ENCODE measurements at places on chromosomes 2 and 18.

DNA sequence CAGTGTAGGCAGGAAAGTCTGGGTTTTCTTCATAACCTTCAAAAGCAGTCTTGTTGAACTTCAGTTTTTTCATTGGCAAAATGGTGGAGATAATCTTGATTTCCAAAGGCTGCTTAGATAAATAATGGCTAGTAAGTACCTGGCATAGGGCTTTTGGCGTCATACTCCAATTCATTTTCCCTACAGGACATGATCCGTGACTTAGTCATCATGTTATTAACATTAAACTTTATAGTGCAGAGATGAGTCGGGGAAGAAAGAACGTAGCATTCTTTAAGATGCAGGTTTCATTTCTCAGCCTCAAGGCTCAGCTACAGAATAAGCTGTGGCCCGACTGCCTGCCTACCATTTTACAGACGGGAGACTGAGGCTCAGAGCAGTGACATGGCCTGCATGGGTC, 64.0 kb downstream of the RALBP1 start:
- DNase-seq: no peak

DNA sequence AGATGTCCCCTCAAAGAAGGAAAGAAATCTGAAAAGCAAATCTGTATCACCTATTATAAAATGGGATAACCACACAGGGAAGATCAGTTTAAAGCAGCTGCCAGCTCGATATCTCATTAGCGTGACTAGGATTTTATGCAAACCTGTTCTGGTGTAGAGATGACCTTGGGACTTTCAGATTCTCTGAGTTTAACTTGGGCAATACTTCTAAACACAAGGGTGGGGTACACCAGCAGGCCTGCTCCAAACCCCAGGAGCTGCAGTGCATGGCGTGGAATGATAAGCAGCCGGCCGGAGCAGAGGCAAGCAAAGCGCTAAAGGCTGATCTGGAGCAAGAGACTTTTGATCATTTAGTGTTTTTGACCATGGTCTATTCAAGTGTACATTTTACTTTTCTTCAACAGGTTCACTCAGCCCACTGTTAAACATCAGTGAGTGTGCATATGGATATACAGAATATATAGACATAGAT, 4.7 kb downstream of the SERTAD2 start:
- DNase-seq: no peak

- no peak for DNase-seq
Observed at GRCh38 chr18:58046794-58047555, 2.9 kb downstream of the NEDD4L start.

- DNase-seq: no peak
Observed at GRCh38 chr2:218369330-218369729, 12.7 kb downstream of the CATIP start.

GRCh38 chr18:8777846-8778245, 72.5 kb downstream of the MTCL1 start:
- DNase-seq: no peak

DNA sequence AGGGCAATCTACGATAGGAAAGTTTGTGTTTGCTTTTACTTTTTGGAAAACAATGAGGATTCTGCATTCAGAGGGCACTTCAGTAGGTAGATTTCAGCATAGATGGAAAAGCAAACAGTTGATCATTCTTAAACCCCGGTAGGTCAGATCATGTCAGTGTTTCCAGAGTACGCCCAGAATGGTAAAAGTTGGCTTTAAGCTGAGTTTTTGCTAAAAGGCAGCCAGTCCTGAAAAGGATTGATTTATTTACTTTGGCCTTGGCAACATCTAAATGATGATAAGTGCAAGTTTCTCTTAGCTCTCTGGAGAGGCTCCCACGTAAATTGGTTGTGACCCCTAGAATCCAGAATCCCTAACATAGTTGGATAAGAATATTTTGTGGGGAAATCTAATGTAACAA, 168.0 kb downstream of the DIS3L2 start:
- no peak for DNase-seq

DNA sequence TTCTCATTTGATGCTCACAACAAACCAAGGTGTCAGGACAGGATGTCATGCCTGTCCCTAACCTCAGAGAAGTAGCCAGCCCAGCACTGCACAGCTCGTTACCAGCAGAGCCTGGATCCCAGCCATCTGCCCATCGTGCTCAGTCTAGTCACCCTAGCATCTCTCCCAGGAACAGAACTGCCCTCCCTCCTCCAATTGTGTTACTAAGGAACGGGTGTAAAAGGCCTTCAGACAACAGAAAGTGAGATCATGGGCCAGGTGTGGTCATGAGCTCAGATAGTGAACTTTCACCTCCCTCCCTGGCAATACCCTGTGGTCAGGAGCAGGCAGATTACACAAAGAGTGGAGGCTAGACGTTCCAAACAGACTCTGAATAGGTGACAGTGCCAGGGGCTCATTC, 111.8 kb upstream of the PPP1CB start:
- DNase-seq: no peak

DNA sequence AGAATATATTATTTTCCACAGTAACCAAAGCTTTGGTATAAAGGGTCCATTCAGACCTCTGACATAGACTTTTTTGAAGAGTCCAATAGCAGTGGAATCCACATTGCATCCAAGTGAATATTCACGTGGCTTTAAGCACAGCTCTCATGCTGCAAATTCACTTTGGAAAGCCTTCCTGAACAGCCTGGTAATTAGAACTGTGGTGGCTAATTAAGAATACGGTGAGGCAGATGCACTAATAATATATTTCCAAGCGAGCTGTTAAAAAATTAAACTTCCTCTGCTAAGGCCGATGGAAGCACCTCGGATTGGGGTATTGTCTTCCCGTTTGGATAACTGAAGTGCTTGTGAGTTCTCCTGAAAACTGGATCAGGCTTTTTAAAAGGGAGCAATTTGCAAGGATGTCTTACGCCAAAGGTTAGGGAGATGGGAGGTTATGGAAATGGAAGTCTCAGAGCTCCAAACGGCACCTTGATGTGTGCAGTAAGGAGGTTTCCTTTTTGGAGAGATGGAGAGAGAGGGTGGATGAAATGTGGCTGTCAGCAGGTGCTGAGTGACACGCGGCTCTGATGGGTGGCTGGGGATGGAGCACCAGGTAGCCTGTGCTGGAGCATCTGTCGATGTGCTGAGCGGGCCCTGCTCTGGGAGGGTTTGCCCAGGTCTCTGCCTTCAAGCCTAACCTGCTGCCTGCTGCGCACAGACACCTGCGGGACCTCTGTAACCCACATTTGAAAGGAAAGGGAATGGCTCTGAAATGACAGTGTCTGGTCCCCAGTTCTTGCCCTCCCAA, 37.5 kb downstream of the CABLES1 start:
- no peak for DNase-seq

DNA sequence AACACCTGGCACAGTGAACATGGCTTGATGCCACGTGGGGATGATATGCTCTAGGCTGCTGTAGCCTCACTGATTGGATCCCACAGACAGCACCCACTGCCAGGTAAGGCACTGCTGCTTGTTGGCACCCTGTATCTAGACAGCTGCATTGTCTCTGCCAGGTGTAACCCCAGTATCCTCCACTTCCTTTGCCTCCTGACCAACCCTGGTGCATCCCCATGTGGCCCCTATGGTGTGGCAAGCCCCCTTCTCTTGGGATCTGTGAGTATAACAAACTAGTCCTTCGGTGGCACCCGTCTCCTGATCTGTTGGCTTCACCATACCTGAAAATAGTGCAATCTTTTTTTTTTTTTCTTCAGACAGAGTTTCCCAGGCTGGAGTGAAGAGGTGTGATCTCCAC, 11.1 kb downstream of the TEX51 start:
- DNase-seq: no peak

GRCh38 chr18:8386669-8387380, 222.4 kb upstream of the RAB12 start:
- DNase-seq: no peak

GRCh38 chr2:12539776-12540562, 176.8 kb upstream of the TRIB2 start:
- no peak for DNase-seq

DNA sequence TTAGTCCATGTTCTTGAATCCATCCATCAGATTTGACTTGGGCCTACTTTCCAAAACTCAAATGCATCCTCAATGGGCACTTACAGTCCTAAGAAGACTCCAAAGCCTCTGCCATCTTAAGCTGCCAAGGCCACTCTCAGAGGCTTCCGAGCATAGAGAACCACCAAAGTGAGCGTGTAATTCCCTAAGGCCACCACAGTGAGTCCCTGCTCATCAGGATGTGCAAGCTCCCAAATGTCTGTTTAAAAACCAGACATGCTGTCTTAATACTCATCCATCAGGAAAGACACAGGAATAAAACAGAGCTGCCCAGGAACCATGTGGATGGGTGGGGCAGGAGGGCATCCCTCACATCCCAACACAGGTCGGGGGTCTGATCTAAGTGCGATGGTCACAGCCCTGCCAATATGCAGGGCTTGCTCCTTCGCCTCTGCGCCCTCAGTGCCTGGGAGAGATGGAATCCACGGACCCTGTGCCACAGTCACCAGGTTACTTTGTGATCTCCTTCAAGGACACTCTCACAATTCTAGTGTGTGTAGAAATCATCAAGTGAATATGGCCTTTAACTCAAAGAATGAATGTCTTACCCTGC, 80.4 kb downstream of the POLR1A start:
- DNase-seq: no peak

DNA sequence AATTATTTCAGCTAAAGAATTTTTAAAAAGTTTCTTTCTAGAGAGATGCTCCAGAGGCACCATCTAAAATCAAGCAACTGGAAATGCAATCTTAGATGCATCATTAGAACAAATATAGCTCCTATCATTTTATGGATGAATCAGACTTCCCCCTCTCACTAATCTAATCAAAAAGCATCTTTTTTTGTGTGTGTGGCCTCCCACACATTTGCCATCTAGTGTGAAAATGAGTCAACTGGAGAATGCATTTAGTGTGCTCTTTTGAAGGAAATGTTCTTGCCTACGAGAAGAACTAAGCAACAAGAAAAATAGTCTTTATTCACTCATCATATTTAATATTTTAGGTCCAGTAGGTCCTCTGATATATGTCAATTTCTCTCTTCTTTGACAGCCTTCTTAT, 39.5 kb upstream of the FIGN start:
- DNase-seq: no peak

- no peak for DNase-seq
Observed at GRCh38 chr18:21441670-21442069, 158.8 kb downstream of the ESCO1 start.

DNA sequence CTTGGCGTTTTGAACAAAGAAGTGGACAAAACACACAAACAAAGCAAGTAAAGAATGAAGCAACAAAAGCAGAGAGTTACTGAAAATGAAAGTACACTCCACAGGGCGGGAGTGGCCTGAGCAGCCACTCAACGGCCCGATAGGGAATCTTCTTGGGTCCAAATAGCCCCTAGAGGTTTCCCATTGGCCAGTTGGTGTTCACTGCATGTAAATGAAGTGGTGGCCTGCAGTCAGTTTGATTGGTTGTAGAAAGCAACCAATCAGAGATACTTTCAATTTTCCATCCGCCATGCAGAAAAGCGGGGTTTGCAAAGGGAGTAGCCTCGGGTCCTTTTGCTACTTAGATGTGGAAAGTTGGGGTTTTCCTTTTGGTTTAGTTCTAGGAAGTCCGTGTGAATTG, 31.6 kb downstream of the CYBRD1 start:
- DNase-seq: no peak

DNA sequence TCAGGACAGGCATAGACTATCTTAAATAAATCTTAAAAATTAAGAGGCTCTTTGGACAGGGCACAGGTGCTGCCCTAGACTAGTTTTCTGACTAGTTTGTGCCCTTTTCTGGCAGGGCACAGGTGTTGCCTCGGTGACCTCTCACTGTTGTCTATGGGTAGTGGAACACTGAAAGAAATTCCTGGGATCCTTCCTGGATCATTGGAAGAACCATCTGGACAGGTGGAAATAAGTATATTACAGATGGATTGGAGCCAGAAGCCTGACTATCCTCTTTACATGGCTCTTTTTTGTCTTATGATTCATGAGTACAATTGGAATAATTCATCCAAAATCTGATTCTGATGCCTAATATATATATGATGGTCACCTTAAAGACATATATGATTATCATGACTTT, 286.6 kb downstream of the RIT2 start:
- DNase-seq: no peak

- DNase-seq: no peak
Observed at GRCh38 chr2:179569831-179570233, 291.6 kb downstream of the ZNF385B start.

- DNase-seq: no peak
Observed at GRCh38 chr2:126888046-126888445, 10.6 kb upstream of the TEX51 start.

- no peak for DNase-seq
Observed at GRCh38 chr2:240782221-240782885, 37.7 kb downstream of the KIF1A start.
